ENCODE measurements at places on chromosomes 5 and 9.

DNA sequence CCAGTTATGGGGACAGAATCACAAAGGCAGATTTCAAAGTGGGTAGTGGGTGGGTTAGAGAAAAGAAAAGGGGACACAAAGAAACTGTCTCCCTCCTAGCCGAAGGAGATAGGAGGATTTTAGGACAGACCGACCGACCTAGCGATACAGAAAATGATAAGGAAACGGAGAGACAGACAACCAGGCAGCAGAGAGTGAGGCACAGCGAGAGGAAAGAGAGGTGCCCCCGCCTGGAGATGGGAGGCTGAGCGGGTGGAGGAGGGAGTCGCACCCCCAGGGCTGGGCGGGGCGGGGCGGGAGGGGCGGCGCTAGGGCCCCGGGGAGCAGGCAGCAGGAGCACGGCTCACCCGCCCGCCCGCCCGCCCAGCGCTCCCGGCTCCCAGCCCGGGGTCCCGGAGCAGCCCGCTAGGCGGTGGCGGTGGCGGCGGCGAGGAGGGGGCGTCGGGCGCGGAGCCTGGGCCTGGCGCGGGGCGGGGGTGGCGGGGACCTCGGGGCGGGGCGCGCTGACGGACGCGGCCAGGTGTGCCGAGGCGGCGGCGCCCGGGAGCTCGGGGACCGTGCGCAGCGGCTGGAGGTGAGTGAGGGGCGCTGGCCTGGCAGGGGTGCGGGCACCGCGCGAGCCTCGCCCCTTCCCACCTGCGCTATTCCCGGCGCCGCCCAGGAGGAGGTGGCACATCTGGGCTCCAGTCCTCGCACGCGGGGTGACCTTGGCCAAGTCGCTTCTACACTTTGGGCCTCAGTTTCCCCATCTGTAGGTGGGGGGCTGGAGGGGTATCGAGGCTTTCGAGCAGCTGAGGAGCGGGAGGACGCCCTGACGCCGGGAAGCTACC, 15.9 kb upstream of the SYNPO start:
- DNase-seq = no peak

DNA sequence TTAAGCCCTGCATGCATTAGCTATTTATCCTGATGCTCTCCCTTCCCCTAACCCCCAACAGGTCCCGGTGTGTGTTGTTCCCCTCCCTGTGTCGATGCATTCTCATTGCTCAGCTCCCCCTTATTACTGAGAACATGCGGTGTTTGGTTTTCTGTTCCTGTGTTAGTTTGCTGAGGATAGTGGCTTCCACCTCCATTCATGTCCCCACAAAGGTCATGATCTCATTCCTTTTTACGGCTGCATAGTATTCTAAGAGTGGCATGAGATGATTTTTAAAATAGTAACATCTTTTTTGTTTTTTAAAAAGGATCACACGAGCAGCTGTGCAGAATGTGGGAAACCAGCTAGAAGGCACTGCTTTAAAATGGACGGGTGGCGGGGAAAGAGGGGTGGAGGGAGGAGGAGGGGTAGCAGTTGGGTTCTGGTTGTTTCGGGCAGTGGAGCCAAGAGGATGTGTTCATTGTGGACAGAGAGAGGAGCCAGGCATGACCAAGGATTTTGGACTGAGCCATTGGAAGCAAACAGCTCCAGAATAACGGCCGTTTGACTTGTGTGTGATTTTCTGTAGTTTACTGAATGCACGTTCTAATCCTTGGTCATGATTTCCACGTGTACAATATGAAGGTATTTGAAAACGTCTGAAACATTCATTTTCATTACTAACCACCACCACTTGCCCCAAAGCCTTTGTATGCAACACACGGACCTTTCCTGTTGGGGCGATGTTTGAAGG, 1.7 kb upstream of the TENT4A start:
- no peak for DNase-seq

DNA sequence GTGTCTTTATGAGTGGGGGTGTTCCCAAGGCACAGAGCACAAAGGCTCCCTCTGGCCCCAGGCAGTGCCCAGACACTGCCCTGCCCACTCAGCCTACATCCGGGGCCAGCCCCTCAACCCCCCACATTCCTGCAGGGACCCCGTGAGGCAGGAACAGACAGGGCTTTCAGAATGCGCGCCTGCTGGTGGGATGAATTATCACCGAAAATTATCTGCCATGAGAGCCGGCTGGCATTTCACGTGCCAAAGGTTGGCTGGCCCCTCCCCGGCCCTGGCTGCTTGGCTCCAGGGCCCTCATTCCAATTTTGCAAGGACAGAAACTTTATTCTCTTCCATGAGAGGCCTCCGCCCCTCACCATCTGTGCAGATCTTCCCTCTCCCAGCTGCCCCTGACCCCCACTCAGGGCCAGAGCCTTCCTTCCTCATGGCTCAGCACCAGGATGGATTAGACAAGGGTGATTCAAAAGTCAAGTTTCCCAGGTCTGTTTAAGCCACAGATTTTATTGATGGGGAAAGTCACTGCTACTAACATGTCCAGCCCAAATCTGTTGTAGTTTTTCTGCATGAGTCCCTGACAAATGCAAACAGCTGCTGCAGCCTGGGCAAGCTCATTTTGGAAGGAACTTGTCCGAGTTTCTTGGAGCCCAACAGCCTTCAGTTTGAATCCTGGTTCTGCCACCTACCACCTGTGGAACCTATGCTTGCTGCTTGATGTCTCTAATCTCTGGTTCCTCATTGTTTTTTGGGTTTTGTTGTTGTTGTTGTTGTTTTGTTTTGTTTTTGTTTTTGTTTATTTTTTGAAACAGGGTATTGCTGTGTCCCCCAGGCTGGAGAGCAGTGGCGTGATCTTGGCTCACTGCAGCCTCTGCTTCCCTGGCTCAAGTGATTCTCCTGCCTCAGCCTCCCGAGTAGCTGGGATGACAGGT, 32.3 kb upstream of the WDR38 start:
- no peak for DNase-seq

DNA sequence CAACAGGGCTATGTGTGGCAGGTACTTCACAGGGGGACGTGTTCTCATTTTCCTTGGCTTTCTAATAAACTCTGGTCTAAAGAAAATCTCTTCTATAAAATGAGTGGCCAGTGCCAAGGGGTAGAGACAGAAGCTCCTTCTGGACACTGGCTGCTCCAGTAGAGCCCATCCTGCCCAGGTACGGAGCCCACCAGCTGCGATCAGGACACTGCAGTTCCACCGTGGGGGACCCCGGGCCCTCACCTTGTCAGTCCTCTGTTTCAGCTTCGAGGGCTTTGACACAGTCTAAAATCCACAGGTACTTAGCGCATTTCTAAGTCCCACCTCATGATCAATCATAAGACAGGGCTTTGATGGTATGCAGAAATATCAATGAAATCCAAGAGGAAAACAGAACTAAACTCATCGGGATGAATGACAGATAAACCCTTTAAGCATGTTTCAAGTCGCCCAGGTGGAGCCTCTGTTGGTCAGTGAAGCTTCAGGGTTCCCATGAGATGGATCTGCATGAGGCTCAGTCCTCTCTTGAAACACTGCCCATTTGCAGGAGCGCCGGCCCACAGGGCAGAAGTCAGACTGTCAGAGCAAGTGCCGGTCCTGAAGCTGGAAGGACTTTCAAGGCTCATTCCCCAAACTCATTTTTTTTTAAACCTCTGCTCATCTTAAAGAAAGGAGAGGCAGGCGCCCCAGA, 20.3 kb upstream of the TERT start:
- no peak for DNase-seq

DNA sequence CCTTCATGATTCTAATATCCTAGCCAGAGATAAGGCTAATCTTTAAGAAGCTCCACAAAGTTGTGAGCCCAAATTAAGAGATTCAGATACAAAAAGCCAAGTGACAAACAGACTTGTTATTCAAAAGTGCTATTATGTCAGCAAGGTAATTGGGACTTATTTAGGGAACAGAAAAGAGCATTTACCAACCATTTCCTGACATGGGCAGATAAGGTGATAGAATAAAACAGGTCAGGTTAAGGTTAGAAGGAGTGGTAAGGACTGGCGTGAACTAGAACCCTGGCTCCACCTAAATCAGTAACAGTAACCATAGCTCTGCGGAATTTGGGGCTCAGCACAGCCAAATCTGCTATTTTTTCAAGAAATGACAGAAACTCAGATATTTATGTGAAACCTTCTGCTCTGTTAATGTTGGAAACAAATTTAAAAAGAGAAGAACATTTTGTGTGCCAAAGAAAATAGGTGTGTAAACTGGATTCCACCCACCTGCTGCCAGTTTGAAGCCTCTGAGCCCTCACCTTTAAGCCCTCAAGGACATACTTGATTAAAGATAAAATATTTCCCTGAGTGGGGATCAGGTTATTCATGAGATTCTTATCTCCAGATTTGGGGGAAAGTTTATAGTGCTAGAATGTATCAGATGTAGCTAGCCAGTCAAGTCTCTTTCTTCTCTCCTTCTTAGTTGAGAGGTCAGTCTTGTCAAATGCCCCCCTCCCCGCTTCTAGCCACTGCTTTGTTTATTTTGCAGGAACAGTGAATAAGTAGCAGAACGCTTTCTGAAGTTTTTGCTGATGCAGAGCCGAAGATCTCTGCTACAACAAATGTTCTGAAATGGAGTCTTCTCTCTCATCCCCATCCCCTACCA, 10.2 kb upstream of the ERMP1 start:
- DNase-seq = no peak

DNA sequence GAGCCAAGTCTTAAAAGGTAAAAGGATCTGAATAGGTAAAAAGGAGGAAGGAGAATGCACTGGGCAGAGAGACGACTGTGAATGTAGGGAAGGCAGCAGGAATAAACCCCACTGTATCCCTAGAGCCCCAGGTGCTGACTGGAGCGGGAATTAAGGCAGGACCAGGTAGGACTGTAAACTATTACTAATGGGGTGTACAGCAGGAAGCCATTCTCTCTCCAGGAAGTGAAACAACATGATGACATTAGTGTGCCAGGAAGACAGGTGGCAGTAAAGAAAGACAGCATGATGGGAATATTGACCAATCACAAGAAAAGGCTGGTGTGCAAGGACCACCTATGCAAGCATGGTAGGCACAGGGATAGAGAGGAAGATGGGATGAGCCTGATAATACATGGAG, 433.0 kb downstream of the DNAH5 start:
- DNase-seq = no peak

DNA sequence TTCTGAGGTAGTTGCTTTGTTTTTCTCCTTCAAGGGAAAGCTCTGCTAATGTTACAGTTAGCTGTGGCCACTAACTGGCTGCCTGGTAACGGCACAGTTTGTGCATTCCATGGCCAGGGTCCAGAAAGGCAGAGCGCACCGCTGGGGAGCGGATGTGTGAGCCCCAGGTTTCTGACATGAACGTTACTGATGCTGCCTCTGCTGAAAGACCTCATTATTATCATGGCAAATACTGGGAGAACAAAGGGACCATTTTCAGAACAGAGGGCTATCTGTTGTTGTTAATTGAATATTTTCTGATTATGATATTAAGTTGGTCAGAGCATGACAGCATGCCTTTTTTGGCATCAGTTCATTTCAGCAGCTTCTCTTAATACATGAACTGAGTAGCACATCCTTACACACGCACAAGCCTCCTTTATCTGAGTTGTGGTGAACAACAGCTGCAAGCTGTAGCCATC, 134.1 kb downstream of the NUDT12 start:
- no peak for DNase-seq

DNA sequence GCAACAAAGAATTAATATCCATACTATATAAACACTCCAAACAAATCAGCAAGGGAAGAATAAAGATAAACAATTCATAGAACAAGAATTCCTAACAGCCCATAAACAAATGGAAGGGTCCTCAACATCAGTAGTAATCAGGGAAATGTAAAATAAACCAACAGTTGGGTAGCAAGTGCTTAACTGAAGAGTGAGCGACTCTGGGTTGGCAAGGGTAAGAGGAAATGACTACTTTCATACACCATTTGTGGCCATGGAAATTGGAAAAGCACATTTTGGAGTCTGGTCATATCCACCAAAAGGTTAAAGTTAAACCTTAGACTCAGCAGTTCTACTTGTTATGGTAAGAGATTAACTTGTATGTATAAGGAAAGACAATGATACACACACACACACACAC, 17.4 kb upstream of the RORB start:
- no peak for DNase-seq

- DNase-seq = no peak
Observed at GRCh38 chr9:27600256-27600655, 27.0 kb upstream of the C9orf72 start.

DNA sequence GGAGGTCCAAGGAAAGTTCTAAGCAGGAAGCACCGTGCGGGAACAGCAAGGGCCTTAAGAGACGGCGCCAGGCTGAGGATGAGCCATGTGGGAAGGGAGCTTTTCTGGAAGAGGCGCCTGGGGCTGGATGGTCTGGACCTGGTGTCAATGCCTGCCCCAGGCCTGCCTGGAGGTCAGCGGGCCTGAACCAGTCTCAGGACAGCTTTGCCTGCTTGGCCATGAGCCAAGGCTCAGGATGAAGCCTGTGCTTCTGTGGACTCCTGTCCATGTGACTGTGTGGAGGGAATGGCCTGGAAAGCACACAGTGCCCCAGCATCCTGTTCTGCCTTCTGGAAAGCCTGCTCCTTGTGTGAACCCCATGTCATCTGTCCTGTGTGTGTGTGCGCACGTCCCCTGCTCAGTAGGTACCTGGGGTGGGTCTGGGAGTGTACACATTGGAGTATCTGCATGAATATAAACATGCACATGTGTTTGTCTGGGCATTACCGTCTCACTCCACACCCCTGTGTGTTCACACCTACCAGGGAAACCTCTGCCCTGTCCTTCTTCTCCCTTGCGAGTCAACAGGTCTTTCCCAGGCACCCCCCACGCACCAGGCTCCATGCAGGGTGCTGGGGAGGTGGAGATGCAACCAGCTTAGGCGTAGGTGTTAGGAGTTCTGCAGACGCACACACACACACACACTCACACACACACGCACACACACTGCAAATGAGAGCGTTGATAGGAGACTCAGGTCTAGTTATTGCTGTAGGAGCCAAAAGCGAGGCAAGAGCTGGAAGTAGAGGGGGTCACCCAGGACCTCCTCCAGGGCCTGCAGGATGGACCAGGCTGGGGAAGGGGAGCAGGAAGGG, 24.8 kb downstream of the DAB2IP start:
- no peak for DNase-seq

DNA sequence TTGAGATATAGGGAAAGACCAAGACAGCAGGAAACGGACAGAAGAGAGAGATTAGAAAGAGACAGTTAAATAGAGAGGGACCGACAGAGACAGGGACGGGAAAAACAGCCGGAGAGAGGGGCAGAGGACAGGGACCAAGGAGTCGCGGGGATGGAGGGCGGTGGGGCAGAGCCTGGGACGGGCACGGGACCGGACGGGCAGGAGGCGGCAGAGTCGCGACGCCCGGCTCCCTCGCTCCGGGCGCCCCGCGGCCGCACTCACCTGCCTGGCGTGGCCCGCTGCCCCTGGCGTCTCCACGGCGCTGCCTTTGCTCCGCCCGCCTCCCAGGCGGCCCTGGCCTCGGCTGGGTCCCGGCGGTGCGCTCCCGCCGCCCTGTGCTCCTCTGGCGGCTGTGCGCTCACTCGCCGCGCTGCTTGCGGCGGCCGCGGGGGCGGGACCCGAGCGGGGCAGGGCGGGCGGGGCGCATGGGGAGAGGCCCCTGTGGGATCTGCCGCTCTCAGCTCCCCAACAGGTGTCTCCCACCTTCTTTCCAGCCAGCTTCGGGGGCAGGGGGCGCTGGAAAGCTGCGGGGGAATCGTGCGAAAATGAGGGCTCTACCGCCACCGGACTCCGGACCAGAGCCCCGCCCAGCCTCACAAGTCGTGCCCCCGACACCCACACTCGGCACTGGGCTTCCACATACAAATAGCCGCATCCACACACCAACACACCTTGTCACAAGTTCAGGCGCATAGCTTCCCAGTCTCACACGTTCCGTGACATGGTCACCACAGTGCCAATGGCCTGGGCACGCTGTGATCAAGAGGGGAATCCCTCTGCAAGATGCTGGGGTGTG, at the start of gene ARID3C:
Gene ARID3C (minus strand): TSS at position 411 of the 835 bp plus-strand sequence. CDS start 1,052 bp downstream, outside the sequence.
- DNase-seq = no peak

- no peak for DNase-seq
Observed at GRCh38 chr5:25955337-25955736, 1083.0 kb downstream of the CDH9 start.

Measured in HCEC 1CT (cell line).